Inflammatory macrophage treated with lipopolysaccharide for 4 hours (primary cell): ENCODE measurements at places on chromosomes 12 and 14.

DNA sequence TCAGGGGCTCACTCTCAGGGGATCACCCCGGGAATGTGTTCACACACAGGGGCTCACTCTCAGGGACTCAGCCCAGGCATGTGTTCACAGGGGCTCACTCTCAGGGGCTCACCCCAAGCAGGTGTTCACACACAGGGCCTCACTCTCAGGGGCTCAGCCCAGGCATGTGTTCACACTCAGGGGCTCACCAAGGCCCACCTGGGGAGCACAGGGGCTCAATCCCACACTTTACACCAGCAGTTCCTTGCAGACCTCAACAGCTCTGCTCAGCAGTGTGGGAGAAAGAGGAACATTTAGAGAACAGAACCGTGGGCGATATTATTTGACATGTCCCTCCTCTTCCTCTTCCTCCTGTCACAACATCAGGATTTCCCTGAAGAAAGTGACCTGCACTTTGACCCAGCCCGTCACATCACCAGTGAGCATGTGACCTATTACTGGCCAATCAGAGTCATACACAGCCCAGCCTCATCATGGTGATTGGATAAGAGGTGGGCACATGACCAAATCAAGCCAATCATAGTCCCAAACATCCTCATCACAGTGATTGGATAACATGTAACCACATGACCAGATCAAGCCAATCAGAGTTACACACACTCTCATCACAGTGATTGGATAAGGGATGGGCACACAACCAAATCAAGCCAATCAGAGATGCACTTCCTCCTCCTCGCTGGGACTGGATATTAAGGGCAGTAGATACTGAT is 359.4 kb upstream of the SFSWAP start:
- DNase-seq: peak; percentile 90

DNA sequence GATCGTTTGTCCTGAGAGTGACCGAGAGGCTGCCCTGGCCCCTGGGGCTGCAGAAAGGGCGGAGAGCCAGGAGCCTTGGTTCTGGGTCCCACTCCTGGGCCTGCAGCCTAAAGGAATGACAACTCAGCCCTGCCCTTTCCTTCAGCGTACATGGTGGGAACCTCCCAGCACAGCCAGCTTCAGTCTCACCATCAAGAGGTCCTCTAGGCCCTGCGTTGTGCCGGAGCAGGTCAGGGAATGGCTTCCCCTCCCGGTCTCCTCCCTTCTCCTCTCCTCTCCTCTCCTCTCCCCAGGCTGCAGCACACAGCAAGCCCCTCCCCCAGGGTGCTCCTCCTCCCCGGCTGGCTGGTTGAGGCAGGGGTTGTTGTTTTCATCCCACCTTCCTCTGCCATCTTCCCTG is 44.6 kb upstream of the TUNAR start:
- no peak for DNase-seq

DNA sequence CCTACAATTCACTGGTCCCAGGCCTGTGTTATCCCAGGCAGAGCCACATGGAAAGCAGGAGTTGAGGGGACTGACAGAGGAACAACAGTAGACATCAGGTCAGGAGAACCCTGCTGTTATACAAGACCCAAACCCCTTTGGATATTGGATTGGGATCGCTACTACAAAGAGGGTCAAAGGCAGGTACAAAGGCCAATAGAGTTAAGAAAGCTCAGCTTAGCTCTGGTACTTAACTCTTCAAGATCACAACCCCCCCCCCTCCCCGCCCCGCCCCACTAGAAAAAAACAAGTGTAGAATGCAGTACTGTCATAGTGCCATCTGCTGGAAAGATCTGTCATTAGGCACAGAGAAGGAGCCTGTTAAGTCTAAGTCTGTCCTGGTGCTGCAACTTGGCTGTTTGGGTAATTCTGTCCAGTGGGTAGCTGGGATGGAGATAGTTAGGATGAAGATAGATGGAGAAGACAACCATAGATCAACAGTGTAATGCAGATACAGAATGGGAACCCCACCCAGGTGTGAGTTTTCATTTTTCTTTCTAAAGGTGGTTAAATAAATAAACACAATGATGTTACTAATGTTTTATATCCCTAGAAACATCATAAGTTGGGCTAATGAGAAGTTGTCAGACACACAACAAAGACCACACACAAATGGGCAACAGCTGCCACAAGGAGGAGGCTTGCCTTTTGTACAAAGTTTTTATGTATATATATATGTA is 17.2 kb downstream of the REM2 start:
- peak; percentile 65 for DNase-seq

- no peak for DNase-seq
Observed at GRCh38 chr14:28780843-28781820, 14.5 kb downstream of the FOXG1 start.

DNA sequence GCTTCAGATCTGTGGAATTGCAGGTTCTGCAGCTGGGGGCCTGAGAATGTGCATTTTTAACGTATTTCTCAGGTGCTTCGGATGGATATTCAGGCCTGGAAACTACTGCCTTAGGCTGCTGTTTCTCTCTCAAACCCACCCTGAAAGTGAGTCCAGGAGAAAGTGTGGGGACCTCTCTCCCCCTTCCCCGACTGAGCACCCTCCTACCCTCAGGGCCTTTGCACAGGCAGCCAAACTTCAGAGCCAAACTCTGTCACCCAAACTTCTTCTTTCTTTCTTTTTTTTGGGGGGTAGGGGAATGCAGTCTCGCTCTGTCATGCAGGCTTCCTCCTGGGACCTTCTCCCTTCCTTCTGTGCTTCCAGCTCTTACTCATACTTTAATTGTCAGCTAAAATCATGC is 82.4 kb upstream of the FBXO21 start:
- no peak for DNase-seq

DNA sequence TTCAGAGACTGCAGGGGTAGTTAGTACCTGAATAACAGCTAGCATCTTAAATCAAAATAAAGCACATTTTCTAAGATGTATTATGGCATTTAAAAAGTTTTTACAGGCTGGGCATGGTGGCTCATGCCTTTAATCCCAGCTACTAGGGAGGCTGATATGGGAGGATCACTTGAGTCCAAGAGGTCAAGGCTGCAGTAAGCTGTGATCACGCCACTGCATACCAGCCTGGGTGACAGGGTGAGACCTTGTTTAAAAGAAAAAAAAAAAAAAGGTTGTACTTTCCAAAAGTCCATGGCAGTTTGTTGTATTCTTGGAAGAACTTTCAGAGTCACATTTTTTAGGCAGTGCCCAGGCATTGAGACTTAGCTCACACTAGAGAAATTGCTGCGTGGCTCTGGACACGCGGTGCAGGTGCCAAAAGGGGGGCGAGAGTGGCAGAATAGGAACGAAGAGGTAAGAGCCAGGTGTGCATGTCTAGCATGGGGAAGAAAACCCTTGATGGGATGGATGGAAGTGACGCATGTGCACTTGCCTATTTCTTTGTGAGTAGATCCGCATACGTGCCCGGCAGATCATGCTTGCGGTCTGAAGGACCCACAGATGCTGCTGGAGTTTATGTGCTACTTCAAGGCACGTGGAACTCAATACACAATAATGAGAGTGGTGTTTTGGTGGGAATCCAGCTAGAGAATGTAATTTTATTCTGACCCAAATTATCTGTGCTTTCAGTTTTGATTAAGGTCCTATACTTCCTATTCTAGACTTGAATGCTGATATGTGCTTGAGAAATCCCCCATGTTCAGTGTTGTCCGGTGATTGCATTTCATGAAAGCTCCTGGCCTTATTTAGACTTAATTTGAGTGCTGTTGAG is 11.9 kb downstream of the ANKRD13A start:
- DNase-seq: peak; percentile 78

DNA sequence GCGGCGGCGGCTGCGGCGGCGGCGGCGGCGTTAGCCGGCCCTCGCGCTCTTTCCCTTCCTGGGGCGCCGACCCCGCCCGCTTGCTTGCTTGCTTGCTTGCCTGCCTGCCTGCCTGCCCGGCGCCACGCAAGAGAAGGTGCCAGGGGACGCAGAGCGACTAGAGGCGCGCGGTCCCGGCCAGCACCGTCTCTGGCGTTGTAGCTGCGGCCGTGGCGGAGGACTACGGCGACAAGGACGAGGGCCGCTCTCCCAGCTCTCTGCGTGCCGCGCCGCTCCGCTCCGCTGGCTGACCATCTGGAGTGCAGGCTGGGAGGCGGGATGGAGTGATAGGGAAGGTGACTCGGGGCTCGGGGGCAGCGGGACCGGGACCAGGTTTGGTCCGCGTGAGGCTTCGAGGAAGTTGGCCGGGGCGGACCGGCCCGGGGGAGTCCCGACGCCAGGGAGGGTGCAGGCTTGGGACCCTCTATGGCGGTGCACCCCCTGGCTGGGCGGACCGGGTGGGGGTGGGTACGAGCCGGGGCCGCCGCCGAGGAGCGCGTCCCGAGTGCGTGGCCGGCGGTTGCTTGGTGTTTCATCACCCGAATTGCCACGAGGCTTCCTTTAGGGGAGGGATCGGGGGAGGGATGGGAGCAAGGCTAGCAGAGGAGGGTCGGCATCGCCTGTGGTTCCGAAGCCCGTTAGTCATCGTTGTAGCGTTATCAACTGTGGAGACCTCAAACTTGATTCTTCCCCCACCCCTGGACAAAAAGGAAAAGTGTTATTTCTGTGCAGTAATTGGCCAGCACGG is 471 bp downstream of the XPOT start:
- DNase-seq: peak; percentile 55

DNA sequence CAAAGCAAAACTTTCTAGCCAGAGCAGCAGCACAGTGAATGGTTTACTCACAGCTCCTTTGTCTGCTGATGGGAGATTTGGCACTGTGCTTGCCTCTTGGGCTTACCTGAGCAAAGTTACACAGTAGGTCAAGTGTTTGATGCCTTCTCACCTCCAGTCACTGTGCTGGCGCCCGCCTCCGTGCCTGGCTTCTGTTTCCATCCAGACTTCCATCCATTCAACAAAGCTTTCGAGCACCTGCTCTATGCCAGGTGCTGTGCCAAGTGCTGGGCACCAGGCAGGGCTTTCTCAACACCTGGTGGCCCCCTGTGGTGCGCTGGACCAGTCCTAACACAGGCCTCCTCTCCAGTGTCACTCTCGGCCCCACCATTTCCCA is 199.2 kb upstream of the EEA1 start:
- DNase-seq: no peak

DNA sequence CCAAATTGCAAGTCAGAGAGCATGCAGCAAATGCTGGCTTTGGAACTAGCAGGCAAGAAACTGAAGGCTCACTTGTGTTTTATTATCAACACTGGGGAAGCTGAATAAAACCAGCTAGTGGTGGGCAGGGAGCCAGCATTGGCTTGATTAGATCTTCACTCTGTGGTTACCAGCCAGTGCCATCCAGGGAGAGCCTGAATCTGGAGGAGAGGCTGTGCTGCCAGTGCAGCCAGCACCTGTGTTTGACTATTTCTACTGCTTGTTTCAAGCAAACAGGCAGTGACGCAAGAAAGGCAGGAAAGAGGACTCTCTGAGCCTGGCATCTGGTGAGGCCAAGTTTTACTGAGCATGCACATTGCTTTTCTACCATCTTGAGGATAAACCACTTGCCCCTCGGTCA is 247.0 kb downstream of the PHLDA1 start:
- DNase-seq: no peak

GRCh38 chr14:99381688-99382060 is 99.0 kb downstream of the SETD3 start:
- DNase-seq: no peak

DNA sequence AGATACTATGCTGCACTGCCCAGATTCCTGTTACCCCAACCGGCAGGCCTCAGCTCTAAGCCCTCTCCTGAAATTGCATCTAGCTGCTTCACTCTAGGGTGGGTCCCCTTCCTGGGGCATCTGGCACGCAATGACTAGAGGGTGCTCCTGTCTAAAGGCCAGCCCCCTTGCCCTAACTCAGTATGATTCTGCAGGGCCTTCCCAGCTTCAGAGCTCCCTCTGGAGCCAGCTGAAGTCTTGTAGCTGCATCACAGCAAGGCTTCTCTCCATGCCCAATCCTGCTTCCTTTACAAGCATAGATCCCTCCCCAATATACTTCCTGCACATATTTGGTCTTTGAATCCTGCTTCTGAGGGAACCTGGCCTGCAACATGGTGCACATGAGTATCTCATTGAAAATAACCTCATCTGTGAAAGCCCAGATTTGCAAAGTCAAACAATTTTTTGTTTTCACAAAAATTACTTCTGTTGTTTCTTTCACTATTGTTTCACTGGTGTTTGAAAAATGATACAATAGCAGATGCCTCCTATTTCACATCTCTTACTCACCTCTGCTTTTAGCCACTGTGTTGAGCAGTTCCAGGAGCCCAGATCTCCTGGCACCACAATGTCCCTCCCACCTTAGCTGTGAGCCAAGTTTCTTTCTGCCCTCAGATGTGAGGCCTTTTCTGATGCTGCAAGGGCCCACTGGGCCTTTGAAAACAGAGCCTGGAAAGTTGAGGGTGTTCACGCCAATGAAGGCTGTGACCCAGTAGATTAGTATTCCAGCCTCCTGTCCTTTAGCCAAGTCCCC is 169.5 kb upstream of the EGLN3 start:
- no peak for DNase-seq
